ENCODE measurements at places on chromosomes 5 and 9.
A peak's percentile ranks its signal among the peaks of the same experiment; 100 is the strongest.

GRCh38 chr9:111016426-111017045, 21.7 kb downstream of the LPAR1 start:
- DNase-seq: no peak

DNA sequence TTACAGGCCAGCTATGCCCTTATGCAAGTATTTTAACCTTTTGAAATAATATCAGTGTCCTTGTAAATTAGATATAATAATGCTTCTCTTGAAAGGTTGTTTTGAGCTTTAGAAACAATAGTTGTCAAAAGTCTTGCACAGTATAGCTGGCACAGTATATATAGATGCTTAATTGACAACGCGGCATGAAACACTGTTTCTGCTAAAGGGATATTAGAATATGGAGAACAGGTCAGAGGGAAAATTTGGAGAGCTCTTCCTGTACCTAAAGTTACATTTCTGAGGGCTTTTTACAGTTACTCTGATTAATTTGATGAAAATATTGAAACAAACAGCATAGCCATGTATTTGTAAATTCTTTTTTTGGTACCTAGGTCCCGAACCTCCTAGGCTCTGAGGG, 4.5 kb downstream of the NUDT2 start:
- DNase-seq: no peak

DNA sequence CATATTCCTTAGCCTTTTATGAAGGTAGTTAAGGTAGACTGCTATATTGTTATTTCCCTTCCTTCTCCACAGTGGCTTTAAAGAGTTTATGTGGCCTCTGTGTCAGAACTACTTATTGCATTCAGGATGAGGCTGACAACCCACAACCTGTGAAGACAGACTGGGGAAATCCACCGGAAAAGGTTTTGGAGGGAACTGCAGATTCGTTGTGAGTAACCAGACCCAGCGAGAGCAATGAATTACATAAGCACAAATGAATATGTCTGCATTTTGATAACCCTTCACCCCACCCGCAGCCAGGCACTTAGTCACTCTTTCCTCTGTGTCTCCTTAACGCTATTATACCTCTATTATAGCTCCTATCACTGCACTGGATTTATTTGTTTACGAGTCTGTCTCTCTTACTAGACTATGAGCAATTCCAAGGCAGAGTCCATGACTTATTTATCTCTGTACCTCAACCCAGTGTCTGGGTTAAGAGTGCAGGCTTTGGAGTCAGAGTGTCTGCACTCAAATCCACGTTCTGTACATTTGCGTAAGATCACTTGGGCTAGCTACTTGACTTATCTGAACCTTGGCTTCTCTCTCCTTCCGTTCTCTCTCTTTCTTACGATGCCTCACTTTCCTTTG, 19.2 kb downstream of the KCTD16 start:
- DNase-seq: peak; percentile 80

DNA sequence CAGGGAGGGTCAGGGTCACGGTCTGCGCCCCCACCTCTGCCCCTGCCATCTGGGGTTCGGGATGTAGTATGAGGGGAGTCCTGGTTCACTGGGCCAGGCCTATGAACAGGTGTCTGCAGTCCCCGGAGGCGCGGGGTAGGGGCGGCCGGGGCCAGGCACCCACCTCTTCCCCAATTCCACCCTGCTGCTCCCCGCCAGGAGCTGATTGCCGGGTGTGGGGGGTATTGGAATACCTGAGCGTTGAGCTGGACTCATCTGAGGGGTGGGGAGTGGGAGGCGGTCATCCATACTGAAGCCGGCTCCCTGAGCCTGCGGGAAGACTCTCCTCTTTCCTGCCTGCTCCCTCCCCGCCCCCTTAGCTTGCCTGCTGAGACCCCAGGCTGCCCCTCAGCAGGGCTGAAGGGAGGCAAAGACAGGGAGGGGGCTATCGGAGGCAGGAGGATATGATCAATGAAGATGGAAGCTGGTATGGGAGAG, 679 bp downstream of the SLC6A7 start:
- no peak for DNase-seq

DNA sequence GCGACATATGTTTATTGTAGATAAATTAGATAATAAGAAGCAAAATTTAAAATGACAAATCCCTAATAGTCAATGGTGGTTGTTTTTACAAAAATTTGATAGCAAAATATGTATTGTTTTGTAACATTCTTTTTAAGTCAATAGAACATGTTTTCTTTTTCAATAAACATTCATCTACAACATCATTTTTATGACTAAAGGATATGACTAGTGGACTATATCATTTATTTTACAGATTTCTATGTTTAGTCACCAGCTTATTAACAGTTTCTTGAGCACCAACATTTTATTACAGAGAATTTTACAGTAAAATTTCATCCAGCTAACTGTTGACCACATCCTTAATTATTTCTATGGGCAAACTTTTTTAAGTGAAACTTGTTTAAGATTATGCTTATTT, 114.7 kb upstream of the IL7R start:
- DNase-seq: no peak

DNA sequence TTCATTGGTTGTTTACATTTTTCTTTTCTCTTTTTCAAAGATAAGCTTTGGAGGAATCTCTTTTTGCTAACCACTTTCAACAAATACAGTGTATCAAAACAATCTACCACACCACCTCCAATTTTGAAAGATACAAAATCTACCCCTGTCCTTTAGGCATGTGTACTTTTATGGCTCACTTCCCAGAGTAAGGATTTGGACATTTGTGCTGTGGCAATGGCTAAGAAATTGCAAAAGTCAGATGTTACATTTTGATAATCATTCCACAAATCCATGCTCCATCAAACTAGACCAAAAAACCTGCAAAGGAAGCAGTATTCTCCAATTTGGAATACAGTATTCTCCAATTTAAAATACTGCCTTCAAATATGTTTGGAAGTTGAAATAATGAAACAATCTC, 204.9 kb downstream of the MCTP1 start:
- no peak for DNase-seq

GRCh38 chr9:69504058-69504457, 168.1 kb downstream of the APBA1 start:
- no peak for DNase-seq

DNA sequence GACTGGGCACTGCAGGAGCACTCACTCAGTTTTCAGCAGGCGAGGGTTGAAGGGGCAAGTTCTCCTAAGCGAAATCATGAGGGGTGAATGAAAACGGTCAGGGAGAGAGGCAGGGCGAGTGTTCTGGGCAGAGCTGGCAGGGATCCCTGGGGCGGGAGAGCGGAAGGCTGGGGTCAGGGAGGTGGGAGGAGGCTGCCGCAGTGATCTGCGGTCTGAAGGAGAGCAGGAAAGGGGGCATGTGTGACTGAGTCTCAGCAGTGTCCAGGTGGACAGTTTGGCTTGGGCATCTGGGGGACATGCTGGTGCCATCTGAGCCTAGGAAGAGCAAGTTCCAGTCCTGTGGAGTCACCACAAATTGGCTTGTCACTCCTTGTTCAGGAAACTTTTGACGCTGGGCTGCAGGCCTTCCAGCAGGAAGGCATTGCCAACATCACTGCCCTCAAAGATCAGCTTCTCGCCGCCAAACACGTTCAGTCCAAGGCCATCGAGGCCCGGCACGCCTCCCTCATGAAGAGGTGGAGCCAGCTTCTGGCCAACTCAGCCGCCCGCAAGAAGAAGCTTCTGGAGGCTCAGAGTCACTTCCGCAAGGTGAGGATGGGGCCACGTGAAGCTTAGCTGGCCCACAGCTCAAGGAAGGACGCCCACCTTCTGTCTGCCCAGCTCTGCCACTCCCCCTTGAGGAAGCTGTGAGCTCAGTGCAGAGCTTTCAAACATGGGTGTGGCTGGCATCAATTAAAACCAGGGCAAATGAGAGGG, 31.1 kb downstream of the DYNC2I2 start:
- DNase-seq: no peak

- no peak for DNase-seq
Observed at GRCh38 chr9:114084282-114085073, 6.4 kb upstream of the AMBP start.

GRCh38 chr9:121297389-121297788, 29.4 kb downstream of the GSN start:
- no peak for DNase-seq

DNA sequence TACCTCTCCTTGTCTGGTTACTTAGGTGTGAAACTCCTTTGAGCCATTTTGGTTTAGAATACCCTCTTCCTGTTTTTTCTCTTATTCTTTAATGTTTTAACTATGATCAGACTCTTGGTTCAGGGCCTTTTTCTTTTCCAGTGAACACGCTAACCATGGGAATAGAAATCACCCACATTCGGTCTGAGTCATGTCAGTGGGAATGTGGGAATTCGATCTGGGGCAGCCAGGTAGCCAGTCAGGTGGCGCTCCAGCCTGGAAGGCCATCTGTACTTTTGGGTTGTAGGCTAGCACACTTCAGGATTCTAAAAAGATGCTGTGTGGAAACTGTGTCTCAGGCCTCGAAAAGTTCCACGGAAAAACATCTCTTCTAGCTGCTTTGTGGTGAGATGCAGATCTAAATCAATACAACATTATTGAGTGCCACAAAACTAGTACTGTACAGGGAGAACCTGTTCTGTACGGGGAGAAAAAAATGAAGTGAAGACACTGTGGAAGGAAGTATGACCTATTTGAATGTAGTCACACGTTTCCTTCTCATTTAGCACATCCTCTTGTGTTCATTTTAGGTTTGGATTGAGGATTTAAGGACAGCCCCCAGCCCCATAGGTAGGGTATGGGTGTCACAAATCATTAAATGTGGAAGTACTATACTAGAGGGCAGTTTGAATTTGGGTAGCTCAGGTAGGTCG, 36.4 kb downstream of the SNX30 start:
- DNase-seq: no peak

- DNase-seq: no peak
Observed at GRCh38 chr9:19320495-19320894, 59.5 kb downstream of the RPS6 start.

- DNase-seq: no peak
Observed at GRCh38 chr5:159805021-159805420, 111.3 kb upstream of the ADRA1B start.

DNA sequence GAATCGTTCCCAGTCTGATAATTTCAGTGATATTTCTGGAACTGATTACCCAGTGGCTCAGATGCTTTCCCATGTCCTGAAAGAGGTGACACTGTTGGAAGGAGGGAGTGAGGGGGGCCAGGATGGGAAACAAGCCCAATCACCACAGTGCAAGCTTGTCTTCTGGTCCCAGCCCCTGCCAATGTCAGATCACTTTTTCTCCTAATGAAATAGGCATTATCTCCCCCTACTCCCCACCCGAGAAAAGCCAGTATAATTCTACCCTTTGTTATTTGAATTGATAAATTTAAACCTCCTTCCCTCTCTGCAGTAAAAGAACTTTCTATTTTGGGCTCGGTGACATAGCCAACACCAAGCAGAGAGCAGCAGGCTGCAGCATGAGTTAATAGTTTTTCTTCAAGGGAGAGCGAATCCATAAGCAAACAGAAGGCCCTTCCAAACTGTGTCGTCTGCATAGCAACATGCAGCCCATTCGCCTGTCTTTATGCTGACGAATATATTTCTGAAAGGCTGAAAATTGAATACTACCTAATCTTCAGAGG, 14.6 kb upstream of the PPP2CA start:
- no peak for DNase-seq

- no peak for DNase-seq
Observed at GRCh38 chr9:14766299-14766698, 43.8 kb upstream of the CER1 start.

Data from dermis microvascular lymphatic vessel endothelial cell (primary cell).